ENCODE measurements at places on chromosomes 2 and 18. TPM values are rescaled to one million over a fixed set of nuclear protein-coding genes. Genes with fewer than 3 reads are reported as not detected.

The AMER3 gene
- total RNA-seq: not detected

DNA sequence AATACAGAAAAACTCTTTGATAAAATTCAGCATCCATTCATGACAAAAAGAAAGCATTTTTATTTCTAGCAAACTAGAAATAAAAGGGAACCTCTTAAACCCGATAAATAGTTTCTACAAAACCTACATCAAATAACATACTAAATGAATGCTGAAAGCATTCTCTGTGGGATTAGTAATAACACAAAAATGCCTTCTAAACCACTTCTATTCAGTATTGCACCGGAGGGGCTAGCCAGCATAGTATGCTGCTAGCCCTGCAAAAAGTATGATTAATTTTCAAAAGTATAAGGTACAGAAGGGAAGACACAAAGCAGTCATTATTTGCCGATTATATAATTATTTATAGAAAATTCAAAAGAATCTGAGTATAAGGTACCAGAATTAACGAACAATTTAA lies 145.2 kb downstream of the DTNB start:
- H3K36me3 ChIP-seq: peaks cover 9% of the 10 kb centered on the region
- no peak for DNase-seq
- H3K27ac ChIP-seq: peak overlapping the region; percentile 77
- no peak overlapping the region for H3K4me3 ChIP-seq
- peaks cover 8% of the 10 kb centered on the region for H3K4me1 ChIP-seq

DNA sequence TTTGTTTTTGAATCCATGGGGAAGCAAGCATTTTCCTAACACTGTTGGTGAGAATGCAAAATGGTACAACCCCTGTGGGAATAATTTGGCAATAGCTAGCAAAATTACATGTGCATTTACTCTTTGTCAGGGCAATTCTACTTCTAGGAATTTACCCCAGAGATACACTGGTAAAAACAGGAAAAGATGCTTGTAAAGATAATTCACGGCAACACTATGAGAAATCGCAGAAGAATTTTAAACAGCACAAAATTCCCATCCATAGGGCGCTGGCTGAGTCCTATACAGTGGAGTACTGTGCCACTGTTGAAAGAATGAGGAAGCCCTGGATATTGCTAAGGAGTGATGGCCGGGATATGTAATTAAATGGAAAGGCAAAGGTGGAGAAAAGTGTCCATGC lies 75.8 kb downstream of the DGKD start:
- H3K27me3 ChIP-seq: no peaks in the 10 kb centered on the region
- DNase-seq: no peak
- H3K27ac ChIP-seq: peak overlapping the region; percentile 83
- peak overlapping the region; percentile 60 for H3K4me3 ChIP-seq
- H3K36me3 ChIP-seq: peaks cover 3% of the 10 kb centered on the region
- H3K4me1 ChIP-seq: peaks cover 54% of the 10 kb centered on the region

- no peak for DNase-seq
- H3K36me3 ChIP-seq: no peaks in the 10 kb centered on the region
- H3K4me3 ChIP-seq: no peak overlapping the region
- H3K4me1 ChIP-seq: no peaks in the 10 kb centered on the region
- H3K27ac ChIP-seq: no peak overlapping the region
- H3K27me3 ChIP-seq: no peaks in the 10 kb centered on the region
Measured at GRCh38 chr2:148619560-148620195, 24.9 kb upstream of the EPC2 start.

All from T-helper 17 cell (primary cell).